ENCODE measurements at places on chromosomes 12 and 14.

DNA sequence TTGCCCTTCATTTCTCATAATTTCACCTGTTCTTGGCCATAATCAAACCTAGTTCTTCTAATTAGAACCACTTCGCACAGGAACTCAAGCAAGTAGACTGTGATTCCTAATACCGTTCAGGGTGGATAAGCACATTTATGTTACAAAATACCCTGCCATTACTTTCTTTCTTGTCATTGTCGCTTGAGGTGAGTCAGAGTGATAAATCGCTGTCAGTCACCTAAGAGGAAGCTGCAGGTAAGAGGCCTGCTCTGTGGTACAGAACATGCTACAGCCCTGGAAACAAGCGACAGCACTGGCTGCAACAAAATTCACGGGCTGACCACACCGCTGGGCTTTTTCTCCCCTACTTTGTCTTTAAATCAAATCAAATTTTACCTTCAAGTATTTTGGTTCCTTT, 218.2 kb downstream of the ANO6 start:
- DNase-seq: no peak

- DNase-seq: no peak
Observed at GRCh38 chr14:103692159-103692558, 23.1 kb downstream of the XRCC3 start.

- no peak for DNase-seq
Observed at GRCh38 chr14:61300754-61301153, 19.6 kb upstream of the TMEM30B start.

GRCh38 chr12:63889721-63890509, 45.4 kb downstream of the SRGAP1 start:
- no peak for DNase-seq

- DNase-seq: no peak
Observed at GRCh38 chr12:50914872-50915484, 37.4 kb upstream of the HIGD1C start.

GRCh38 chr14:24068711-24069410, 2.5 kb upstream of the CPNE6 start:
- no peak for DNase-seq

GRCh38 chr12:52519387-52519703, 849 bp downstream of the KRT5 start:
- DNase-seq: no peak

GRCh38 chr14:100765296-100765695, 38.6 kb downstream of the DLK1 start:
- no peak for DNase-seq

- DNase-seq: no peak
Observed at GRCh38 chr14:52513249-52513648, 39.1 kb downstream of the TXNDC16 start.

GRCh38 chr12:122423258-122424165, 1.0 kb upstream of the CLIP1 start:
- DNase-seq: no peak

DNA sequence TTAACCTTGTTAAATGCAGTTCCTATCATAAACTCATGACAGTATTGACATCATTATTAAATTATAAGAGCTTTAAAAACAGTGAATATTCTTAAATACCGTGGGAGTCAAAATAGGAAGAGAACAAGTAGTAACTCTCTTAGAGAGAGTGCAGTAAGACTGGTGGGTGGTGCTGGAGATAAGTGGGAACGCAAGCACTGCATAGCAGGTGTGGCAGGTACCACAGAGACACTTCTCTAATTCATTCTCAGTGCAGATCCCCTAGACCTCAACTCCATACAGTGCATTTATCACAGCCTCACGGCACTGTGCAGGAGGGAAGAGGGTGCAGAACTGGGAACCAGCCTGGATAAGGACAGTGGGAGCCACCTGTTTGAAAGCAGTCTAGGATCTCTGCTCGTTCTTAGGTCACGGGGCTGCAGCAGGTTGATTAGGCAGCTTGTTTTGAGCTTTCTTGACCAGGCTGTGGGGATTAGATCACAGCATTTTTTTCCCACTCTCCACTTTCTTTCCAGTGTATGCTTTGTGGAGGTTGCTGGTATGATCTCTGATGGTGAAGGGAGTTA, 165.6 kb downstream of the PRKCH start:
- no peak for DNase-seq

GRCh38 chr14:81353691-81354323, 46.3 kb downstream of the STON2 start:
- DNase-seq: no peak

DNA sequence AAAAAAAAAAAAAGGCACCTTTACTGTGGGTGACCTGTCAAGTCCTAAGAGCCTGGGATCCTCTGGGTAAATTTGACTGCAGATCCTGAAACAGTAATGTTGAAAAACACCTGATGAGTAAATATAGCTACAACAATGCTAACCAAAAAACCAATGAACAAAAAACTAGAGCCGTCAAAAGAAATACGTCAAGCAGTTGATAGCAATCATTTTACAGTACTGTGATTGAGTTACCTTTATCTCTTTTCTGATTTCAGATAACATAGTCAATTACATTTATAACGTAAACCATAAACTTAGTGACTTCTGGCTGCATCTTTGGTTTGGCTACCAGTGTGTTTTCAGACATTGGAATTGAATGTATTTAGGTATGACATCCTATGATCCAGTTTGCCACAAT, 6.1 kb upstream of the TMED2 start:
- no peak for DNase-seq

DNA sequence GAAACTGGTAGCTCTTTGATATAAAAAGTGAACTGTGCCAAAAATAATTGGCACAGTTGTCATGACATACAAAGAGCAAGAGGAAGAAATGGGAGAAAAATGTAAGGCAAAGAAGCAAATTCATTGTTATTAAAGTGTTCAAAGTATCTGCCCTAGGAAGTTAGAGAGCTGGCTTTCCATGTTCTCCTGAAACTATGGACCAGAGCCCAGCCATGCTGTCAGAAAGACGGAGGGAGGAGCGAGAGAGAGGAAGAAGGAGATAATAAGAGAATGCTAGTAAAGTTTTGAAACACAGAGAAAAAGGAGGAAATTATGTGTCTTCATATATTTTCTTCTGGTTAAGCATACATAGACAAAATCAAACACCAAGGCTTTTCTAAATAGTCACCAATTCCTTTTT, 78.1 kb upstream of the PELI2 start:
- no peak for DNase-seq

DNA sequence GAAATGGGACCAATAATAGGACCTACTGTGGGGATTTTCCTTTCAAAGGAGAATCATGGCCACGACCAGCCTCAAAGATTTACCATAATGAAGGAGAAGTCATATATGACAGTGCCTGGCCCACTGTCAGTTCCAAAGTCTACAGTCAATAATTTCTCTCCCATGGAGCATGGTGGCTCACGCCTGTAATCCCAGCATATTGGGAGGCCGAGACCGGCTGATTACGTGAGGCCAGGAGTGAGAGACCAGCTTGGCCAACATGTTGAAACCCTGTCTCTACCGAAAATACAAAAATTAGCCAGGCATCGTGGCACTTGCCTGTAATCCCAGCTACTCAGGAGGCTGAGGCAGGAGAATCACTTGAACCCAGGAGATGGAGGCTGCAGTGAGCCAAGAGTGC, 13.8 kb downstream of the IRF2BPL start:
- no peak for DNase-seq

DNA sequence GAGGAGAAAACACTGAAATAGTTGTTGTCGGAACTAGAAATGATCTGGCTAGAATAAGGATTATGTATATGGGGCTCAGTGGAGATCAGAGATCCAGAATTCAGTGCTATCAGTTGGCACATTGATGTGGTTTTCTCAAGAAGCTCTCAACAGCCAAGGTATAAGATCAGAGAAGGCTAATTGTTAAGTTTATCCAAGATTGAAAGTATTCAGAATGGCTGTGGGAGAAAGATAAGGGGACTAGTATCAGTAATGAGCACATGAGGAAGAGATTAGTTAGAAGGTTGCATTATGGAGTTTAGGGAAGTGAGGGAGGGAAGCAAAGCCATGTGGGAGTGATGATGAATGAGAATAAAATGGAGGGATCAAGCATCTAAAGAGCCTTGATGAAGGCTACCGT, 128.1 kb upstream of the MIS18BP1 start:
- DNase-seq: no peak

DNA sequence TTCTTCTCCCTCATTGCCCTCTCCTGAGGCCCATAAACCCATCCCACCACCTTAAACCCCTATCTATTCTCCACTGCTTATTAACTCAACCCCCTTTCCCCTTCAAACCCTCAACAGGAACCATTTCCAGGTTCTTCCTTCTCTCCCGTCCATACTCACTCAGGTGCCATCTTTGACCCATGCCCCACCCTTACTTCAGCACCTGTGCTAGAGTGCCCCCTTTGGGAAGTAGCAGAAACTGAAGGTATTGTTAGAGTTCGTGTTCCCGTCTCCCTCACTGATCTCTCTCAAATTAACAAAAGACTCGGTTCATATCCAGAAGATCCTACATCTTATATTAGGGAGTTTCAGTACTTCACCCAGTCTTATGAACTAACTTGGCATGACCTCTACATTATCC, 86.6 kb downstream of the TMTC3 start:
- DNase-seq: no peak

- DNase-seq: no peak
Observed at GRCh38 chr12:20369305-20370013, 1.1 kb downstream of the PDE3A start.

DNA sequence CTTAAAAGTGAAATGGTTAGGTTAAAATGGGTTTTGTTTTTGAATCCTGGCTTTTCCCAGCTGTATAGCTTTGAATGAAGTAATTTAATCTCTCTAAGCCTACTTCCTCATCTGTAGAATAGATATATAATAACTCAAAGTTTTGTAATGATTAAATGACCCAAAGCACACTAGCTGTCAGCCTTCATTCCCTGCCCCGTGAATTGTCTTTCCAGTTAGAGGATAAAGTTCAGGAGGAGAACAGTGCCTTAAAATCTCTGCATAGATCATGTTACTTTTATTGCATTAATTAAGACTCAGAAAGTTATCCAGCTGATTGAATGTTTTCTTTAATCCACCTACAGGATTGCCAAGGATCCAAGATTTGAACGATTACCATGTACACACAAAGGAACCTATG, 19.4 kb downstream of the FCF1 start:
- no peak for DNase-seq

- DNase-seq: no peak
Observed at GRCh38 chr14:71193663-71194062, 286.4 kb downstream of the PCNX1 start.

GRCh38 chr12:6646276-6647082, 753 bp downstream of the ACRBP start:
- no peak for DNase-seq

DNA sequence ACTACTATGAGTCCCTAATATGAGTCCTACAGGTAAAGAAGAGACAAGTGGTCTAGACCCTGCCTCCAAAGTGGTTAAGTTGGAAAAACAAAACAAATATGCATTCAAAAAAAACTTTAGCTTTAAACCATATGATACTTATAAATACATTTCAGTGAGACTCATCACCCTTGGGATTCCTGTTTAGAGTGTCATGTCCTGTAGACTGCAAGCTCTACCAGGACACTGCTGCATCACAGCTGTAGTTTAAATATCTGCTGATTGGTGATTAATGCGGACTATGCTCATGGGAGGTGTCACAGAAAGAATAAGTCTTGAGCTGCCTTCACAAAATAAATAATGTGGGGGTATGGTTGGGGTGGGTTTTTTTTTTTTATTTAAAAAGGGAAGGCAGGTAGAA, 8.8 kb upstream of the LGR5 start:
- DNase-seq: no peak

DNA sequence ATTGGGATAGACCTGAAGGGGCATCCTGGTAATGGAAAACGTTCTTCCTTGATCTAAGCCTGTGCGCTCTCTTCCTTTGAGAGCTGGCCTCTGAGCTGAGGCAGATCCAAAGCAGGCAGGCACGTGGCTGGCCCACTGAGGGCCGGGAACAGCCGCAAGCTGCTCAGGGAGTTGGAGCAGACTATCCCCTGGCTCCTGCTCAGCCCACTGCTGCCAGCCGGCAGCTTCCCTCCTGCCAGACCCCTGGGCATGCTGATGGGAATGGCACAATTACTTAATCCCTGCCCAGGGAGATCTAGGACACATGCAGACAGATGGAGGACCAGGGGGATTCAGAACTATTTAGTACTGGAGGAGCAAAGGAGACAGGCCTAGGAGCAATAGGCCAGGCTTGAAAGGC, 14.4 kb downstream of the NEUROD4 start:
- no peak for DNase-seq

DNA sequence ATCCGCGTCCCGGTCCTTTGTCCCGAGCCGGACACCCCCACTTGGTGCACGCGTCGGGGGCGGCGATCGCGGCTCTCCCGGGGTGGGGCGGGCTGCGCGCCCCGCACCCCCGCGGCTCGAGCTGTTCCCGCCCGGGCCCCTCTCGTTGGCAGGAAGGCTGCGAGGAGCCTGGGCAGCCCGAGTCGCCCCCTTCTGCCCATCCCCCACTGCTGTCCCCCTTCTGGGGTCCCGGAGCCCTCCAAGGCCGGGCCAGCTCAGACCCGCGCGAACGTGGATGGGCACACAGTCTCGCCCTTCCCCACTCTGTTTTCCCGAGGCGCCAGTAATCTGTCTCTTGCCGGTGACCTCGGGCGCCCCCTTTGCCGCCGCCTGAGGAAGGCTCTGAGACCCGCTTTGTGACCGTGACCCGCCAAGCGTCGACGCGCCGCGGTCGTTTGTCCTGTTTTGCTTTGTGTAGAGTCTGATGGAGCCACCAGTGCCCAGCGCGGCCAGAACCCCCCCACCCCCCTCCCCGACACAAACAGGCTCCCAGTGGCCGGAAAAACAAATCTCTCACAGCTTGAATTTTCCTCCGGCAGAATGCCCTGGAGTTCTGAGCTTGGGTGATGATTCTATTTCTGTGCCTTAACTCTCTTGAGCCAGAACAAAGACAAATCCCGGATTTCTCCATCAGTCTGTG, 610 bp downstream of the C14orf132 start:
- DNase-seq: no peak

- DNase-seq: no peak
Observed at GRCh38 chr12:104694711-104695110, 238.0 kb downstream of the CHST11 start.

DNA sequence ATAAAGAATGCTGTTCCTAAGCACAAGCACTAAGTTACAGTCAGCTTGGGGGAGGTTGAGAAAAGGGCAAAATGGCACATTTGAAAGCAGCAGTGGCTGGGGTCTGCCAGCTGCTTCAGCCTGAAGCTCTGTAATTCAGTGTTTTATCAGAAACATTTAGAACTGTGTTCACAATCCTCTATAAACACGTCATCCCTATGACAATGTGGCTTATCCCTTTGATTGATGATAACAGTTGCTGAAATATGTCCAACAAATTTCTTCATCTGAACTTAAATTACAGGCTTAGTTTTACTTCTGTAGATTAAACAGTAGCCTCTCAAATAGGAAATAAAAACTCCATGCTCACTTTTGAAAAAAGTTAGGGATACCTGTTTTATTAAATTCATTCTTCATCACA, 108.8 kb downstream of the VEZT start:
- DNase-seq: no peak

Data from effector CD4-positive, alpha-beta T cell (primary cell).